Activated CD4-positive, alpha-beta T cell treated with anti-CD3 and anti-CD28 coated beads for 36 hours (primary cell): ENCODE measurements at places on chromosomes 3 and 15. TPM values are rescaled to one million over a fixed set of nuclear protein-coding genes. Genes with fewer than 3 reads are reported as not detected.

DNA sequence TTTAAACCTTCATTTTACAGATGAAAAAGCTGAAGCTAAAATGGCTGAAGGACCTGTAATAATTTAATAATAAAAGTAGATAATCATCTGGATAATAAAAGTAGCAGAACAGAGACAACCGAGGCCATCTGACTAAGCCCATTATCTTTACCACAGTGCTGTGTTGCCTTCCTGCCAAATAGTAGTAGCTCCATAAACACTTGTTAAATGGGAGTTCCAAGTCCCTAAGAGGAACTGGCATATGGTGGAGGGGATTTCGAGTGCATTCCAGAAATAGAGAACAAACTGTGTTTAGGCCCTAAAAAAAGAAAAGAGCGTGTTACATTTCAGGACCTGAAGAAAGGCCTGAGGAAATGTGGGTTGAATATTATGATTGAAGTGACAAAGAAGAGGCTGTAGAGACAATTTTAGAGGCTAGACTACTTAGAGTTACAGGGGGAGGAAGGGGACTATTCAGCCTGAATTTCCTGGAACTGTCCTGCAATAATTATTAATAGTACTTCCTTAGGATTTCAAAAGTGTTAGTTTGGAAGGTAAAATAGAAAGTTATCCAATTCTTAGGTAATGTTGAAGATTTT, 424.3 kb downstream of the ROBO2 start:
- no peak overlapping the region for H3K27ac ChIP-seq
- H3K27me3 ChIP-seq = no peaks in the 10 kb centered on the region
- H3K4me3 ChIP-seq = no peak overlapping the region
- H3K36me3 ChIP-seq = no peaks in the 10 kb centered on the region
- DNase-seq = no peak

Gene MUC13
- total RNA-seq = not detected

GRCh38 chr3:108381529-108382140, 85.3 kb downstream of the HHLA2 start:
- peaks cover 4% of the 10 kb centered on the region for H3K27me3 ChIP-seq
- no peak overlapping the region for H3K4me3 ChIP-seq
- H3K4me1 ChIP-seq = peaks cover 5% of the 10 kb centered on the region
- H3K27ac ChIP-seq = no peak overlapping the region

- DNase-seq = no peak
- H3K4me3 ChIP-seq = no peak overlapping the region
- no peaks in the 10 kb centered on the region for H3K36me3 ChIP-seq
- H3K27me3 ChIP-seq = peaks cover 8% of the 10 kb centered on the region
Observed at GRCh38 chr3:73415118-73415517, 209.6 kb downstream of the PDZRN3 start.

DNA sequence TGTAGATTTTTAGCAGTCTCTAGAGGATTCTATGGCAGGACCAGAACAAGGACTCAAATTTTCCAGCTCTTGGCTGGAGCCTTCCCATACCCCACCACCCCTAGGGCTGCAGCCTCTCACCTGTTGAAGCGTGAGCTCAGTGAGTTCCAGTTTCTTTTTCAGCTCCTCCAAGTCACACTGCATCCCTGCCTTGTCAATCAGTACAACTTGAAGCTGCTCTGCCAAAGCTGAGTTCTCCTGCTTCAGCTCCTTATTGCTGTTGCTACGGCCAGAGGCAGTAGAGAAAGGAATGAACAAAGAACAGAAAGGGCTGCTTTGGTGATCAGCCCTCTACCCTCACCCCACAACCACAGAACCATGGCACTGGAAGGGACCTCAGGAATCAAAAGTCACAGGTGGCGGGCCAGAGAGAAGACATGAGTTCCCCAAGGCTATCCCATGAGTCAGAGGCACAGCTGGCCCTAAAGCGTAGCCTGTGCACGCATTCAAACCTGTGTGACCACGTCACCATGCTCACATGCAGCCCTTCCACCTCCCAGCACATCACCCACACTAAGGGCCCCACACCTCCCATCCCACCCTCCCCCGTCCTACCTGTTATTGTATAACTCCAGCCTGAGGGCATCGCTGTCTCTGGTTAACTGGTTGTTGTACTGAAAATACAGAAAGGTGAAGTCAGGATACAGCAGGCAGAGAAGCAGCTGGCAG, 83.3 kb upstream of the C2CD4B start:
- no peaks in the 10 kb centered on the region for H3K4me1 ChIP-seq
- no peaks in the 10 kb centered on the region for H3K36me3 ChIP-seq
- DNase-seq = no peak
- H3K4me3 ChIP-seq = no peak overlapping the region

DNA sequence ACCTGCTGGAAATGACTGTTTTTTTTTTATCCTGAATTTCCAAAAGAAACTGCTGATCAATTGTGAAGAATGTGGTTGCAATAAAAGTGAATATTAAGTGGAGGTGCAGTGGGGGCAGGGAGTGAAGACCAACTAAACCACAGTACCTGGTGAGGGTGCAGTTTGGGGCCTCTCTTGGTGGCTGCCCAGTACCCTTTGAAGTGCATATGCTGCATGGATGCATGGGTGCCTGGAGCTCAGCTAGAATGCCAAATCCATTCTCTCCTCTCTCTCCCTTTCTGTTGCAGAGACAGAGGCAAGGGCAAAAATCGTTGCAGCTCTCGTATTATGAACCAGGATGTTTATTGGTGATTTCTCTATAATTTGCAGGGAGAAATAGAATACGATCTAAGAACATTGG, 420.5 kb upstream of the ONECUT1 start:
- no peaks in the 10 kb centered on the region for H3K36me3 ChIP-seq
- no peaks in the 10 kb centered on the region for H3K4me1 ChIP-seq
- H3K27ac ChIP-seq = no peak overlapping the region
- H3K27me3 ChIP-seq = peaks cover 9% of the 10 kb centered on the region
- DNase-seq = no peak

GRCh38 chr3:27677565-27677964, 44.6 kb downstream of the EOMES start:
- no peak for DNase-seq
- no peaks in the 10 kb centered on the region for H3K36me3 ChIP-seq
- peaks cover 8% of the 10 kb centered on the region for H3K4me1 ChIP-seq
- H3K4me3 ChIP-seq = no peak overlapping the region
- H3K27ac ChIP-seq = peak overlapping the region; percentile 17

Gene ILDR1
- 0.11 TPM for total RNA-seq

DNA sequence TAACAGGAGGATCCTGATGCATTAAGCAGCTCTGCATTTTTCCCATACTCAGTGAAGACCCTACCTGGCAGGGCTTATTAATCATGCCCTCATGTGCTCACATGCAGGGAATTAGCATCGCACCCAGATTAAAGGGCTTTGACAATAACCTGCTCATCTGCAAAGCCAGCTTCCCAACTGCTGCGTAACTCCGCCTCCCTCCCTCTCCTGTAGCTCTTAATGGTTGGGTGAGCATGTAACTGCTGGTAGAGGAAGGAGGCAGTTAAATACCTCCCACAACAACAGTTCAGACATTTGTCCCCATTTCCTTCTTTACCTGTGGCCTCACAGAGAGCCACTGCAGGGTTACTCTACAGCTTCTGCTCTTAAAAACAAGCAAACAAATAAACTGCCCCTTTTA, 203.6 kb upstream of the WNT5A start:
- no peaks in the 10 kb centered on the region for H3K4me1 ChIP-seq
- no peak for DNase-seq
- H3K27me3 ChIP-seq = no peaks in the 10 kb centered on the region

DNA sequence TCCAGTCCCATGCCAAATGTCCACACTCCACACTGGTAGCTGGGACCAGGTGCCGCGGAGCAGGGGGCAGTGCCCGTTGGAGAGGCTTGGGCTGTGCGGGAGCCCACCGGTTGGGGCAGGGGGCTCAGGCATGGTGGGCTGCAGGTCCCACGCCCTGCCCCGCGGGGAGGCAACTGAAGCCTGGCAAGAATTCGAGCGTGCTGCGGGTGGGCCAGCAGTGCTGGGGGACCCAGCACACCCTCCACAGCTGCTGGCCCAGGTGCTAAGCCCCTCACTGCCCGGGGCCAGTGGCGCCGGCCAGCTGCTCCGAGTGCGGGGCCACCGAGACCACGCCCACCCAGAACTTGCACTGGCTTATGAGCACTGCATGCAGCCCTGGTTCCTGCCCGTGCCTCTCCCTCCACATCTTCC, 479.4 kb downstream of the ZNF385D start:
- H3K4me1 ChIP-seq = no peaks in the 10 kb centered on the region
- DNase-seq = no peak
- no peaks in the 10 kb centered on the region for H3K36me3 ChIP-seq
- H3K27me3 ChIP-seq = no peaks in the 10 kb centered on the region

- peak; percentile 5 for DNase-seq
- no peaks in the 10 kb centered on the region for H3K36me3 ChIP-seq
- H3K4me3 ChIP-seq = no peak within 1 kb of the TSS
- H3K27ac ChIP-seq = no peak within 1 kb of the TSS
- H3K27me3 ChIP-seq = peaks cover 25% of the 10 kb centered on the region
Observed at GRCh38 chr3:64224826-64225610, at the start of gene PRICKLE2. TSS of gene PRICKLE2 (minus strand) at chr3:64225466. CDS start at chr3:64198927, 26,539 bp downstream.

- H3K36me3 ChIP-seq = no peaks in the 10 kb centered on the region
- no peak overlapping the region for H3K4me3 ChIP-seq
- H3K4me1 ChIP-seq = peaks cover 8% of the 10 kb centered on the region
- no peak for DNase-seq
- peaks cover 21% of the 10 kb centered on the region for H3K27me3 ChIP-seq
Observed at GRCh38 chr3:194221336-194221735, 85.4 kb downstream of the HES1 start.

DNA sequence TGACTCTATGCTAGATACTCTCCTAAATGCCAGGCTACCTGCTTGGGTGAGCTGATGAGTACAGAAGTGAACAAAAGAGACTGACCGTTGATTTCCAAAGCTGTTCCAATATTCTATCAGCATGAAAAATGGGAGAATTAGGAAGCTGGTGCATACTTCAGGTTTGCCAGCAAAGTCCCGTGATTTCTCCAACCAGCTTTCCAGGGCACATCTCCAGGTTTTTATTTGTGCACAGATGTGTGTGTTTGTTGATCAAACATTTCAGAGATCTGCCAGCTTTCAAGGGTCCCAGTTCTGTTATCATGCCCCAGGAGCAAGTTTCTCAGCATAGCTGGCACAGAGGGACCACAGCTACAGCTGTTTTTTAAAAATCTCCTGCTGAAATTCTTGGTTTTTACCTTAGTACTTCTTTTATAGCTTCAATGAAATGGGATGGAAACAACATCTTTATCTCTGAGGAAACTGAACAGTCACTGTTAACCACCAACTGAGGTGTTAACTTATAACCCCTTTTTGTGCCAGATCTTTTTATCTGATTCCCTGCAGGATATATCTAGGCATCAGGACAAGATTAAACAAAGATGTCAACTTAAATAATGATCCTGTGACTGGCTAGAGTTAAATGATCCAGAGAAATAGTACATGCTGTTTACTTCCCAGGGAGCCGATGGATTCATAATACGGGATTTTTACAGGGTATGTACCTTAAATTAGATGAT, 380.8 kb downstream of the GRM7 start:
- no peak overlapping the region for H3K27ac ChIP-seq
- DNase-seq = no peak
- peaks cover 2% of the 10 kb centered on the region for H3K27me3 ChIP-seq

GRCh38 chr3:38474928-38475605, 21.1 kb upstream of the EXOG start:
- H3K4me3 ChIP-seq = no peak overlapping the region
- H3K27me3 ChIP-seq = no peaks in the 10 kb centered on the region
- H3K36me3 ChIP-seq = peaks cover 5% of the 10 kb centered on the region
- H3K4me1 ChIP-seq = peaks cover 19% of the 10 kb centered on the region
- no peak overlapping the region for H3K27ac ChIP-seq

DNA sequence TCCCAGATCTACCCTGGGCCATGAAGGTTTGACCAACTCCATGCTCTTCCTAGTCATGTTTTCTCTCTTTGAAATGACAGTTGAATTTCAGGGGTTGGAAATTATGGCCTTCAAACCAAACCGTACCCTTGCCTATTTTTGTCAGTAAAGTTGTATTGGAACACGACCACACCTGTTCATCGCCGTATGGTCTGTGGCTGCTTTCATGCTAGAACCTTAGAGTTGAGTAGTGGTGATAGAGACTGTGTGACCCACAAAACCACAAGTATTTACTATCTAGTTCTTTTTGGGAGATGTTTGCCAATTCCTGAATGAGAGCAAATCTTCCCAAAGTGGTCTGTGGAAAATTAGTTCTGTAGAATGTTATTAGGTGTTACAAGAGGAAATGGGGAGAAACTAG, 24.0 kb upstream of the STARD5 start:
- no peak for DNase-seq
- peaks cover 7% of the 10 kb centered on the region for H3K4me1 ChIP-seq
- H3K36me3 ChIP-seq = no peaks in the 10 kb centered on the region
- no peak overlapping the region for H3K4me3 ChIP-seq

Gene MAP3K13
- total RNA-seq = 17.6 TPM

DNA sequence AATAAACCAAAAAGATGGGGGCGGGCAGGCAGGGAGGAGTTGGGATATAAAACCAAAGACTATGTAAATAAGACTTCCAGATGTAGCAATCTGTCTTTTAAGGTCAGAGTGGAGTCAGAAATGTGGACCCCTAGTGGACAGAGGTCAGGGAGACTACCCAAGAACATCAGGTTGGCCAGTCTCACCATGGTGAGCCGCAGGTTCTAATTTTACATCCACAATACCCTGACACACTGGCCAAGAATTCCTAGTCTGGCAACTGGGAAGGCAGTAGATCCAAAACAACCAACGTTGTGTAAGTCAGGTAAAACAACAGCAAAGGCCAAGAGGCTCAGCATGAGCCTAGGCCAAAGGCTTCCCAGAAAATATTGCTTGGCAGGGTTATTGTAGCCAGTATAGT, 203.4 kb downstream of the FOXP1 start:
- DNase-seq = no peak
- H3K4me3 ChIP-seq = no peak overlapping the region
- peaks cover 91% of the 10 kb centered on the region for H3K4me1 ChIP-seq
- peak overlapping the region; percentile 7 for H3K27ac ChIP-seq
- H3K27me3 ChIP-seq = no peaks in the 10 kb centered on the region
- H3K36me3 ChIP-seq = peaks cover 26% of the 10 kb centered on the region

Gene SLC27A2
- total RNA-seq = 20.7 TPM

GRCh38 chr3:128317698-128318231, 148.9 kb downstream of the DNAJB8 start:
- H3K36me3 ChIP-seq = peaks cover 5% of the 10 kb centered on the region
- H3K27me3 ChIP-seq = no peaks in the 10 kb centered on the region
- no peak overlapping the region for H3K4me3 ChIP-seq
- DNase-seq = no peak
- peak overlapping the region; percentile 45 for H3K27ac ChIP-seq

GRCh38 chr15:64348455-64348854, 7.5 kb downstream of the CSNK1G1 start:
- peaks cover 11% of the 10 kb centered on the region for H3K4me1 ChIP-seq
- H3K4me3 ChIP-seq = no peak overlapping the region
- no peak for DNase-seq
- no peak overlapping the region for H3K27ac ChIP-seq
- no peaks in the 10 kb centered on the region for H3K27me3 ChIP-seq

- H3K4me3 ChIP-seq = no peak overlapping the region
- no peak overlapping the region for H3K27ac ChIP-seq
- no peaks in the 10 kb centered on the region for H3K4me1 ChIP-seq
- peaks cover 30% of the 10 kb centered on the region for H3K36me3 ChIP-seq
Observed at GRCh38 chr3:52742418-52743041, 28.2 kb downstream of the NEK4 start.

GRCh38 chr15:97501291-97501690, 459.2 kb upstream of the ARRDC4 start:
- H3K27ac ChIP-seq = no peak overlapping the region
- no peaks in the 10 kb centered on the region for H3K36me3 ChIP-seq
- H3K27me3 ChIP-seq = no peaks in the 10 kb centered on the region
- H3K4me1 ChIP-seq = no peaks in the 10 kb centered on the region
- no peak overlapping the region for H3K4me3 ChIP-seq

GRCh38 chr15:69579950-69580618, 127.5 kb downstream of the RPLP1 start:
- H3K4me1 ChIP-seq = peaks cover 23% of the 10 kb centered on the region
- no peak overlapping the region for H3K27ac ChIP-seq
- no peak overlapping the region for H3K4me3 ChIP-seq
